ENCODE measurements at places on chromosomes 6 and 20.

- no peak for DNase-seq
Measured at GRCh38 chr6:101085327-101085726, 204.2 kb upstream of the ASCC3 start.

DNA sequence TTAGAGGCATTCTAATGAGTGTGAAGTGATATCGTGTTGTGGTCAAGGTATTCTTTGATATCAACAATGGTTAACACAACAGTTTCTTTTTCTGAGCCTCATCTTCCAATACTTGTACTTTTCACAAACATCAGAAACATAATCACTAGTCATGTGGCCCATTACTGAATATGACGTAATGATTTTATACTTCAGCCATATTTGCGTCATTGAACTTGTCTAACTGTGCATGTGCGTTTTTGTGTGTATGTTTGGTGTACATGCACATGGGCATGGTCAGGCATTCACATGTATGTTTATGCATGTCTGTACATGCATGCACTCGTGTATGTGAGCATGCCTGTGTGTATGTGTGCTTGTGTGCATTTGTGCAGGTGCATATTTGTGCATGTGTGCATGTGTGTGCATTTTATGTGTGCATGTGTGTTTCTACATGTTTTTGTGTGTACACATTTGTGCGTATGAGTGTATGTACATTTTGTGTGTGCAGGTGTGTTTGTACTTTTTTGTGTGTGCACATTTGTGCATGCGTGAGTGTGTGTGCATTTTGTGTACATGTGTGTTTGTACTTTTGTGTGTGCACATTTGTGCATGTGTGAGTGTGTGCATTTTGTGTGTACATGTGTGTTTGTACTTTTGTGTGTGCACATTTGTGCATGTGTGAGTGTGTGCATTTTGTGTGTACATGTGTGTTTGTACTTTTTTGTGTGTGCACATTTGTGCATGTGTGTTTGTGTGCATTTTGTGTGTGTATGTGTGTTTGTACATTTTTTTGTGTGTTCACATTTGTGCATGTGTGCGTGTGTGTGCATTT lies 29.4 kb downstream of the PRR18 start:
- no peak for DNase-seq

- DNase-seq: no peak
Measured at GRCh38 chr6:9522101-9522500, 892.8 kb downstream of the TFAP2A start.

- no peak for DNase-seq
Measured at GRCh38 chr6:159753081-159753872, 8.6 kb upstream of the ACAT2 start.

DNA sequence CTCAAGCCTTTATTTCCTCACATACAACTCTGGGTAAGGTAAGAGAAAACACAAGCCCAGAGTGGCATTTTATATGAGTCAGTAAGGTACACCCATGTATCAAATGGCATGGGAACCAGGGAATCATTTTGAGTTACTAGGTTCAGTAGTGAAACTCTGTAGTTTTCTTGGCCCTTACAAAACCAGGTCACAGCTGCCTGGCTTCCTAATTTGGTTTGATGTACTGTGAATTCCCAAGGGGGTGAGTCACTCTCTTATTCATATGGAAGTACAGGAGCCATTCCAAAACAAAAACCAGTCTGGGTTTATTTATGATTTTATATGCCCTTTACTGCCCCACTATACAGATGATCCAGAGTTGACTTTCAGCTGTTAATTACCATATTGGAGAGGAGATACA lies 70.7 kb downstream of the PDE7B start:
- peak; percentile 83 for DNase-seq

DNA sequence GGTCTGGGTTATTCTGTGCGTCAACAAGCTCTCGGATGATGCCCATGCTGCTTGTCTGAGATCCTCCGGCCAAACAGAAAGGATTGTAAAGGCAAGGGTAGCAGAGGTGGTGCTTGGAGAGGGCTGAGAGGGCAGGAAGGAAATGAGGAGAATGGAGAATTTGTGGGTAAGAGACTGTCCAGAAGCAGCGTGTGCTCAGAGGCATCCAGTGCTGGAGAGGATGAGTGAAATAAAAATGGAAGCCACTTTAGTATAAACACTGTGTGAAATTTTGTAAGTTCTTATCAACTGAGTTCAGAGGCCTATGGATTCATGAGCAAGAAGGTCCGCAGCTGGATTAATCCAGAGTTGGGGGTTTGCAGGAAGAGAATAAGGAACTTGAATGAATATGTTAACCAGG lies 59.5 kb downstream of the ADGRG6 start:
- no peak for DNase-seq

GRCh38 chr6:159951772-159952171 lies 17.1 kb upstream of the IGF2R start:
- DNase-seq: no peak

GRCh38 chr20:54115172-54115854 lies 44.9 kb upstream of the BCAS1 start:
- DNase-seq: no peak

GRCh38 chr20:13755809-13756208 lies 28.9 kb downstream of the ESF1 start:
- no peak for DNase-seq

DNA sequence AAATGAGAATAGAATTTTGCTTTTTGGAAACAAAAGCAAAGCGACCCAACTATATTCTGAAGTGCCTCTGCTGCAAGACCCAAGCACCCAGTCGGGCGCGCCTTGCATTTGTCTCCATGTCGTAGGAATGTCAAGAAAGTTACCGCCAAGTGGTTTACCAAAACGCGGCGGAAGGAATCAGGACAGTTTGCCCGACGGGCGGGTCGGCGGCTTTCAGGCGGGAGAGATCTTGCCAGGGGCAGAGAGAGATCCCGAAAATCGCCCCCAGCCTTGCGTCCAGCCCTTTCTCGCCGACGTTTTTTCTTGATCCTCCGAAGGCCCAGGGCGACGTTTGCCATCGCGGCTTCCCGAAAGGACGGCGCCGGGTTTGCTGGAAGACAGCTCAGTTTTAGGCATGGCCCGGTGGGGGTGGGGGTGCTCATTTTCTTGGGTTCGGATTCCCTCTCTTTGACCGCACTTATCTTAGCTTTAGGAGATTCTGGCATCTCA lies 4.0 kb upstream of the LIN28B start:
- DNase-seq: no peak

DNA sequence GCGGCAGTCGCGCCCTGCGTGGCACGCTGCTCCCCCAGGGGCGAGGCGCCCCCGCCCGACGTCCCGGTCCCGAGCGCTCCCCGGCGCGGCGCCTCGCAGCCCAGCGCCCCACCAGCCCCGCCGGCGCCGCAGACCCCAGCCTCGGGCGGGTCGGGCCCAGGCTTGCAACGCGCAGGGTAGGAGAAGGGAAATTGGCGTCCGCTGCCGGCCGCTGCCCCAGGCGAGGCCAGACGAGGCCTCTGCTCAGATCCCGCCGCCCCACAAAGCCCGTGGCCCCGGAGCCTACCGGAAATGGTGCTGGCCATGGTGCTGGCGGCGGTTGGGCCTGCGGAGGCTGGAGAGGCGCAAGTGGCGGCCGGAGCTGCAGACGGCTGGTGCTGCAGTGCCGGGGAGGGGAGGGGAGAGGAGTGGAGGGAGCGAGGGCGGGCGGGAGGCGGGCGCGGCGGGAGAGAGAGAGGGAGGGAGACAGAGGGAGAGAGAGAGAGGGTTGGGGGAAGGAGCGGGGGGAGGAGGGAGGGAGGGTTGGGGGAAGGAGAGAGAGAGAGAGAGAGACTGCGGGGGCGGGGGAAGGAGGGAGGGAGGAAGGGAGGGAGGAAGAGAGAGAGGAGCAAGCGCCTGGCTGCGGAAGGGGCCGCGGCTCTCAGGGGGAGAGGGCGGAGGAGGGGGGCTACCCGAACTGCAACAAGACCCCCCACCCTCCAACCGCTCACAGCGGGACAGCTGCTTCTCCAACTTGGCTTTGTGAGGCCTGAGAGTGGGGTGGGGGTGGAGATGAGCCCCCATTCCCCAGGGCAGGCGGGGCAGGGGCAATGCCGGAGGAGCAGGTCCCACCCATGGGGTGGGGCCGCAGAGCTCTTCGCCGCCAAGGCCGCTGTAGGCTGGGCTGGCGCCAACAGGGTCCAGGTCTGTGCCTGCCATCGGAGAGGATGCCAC lies at the start of gene STMN3:
Gene STMN3, minus strand, starts transcription at position 384 of the 933 bp plus-strand sequence. Its CDS starts 79 bp downstream, at position 305.
- peak; percentile 92 for DNase-seq

GRCh38 chr6:57137350-57137749 lies 34.8 kb upstream of the BAG2 start:
- DNase-seq: no peak

- DNase-seq: no peak
Measured at GRCh38 chr6:80640176-80640575, 533.7 kb downstream of the BCKDHB start.

- DNase-seq: peak; percentile 70
Measured at GRCh38 chr6:52420668-52421358, 671 bp downstream of the EFHC1 start.

DNA sequence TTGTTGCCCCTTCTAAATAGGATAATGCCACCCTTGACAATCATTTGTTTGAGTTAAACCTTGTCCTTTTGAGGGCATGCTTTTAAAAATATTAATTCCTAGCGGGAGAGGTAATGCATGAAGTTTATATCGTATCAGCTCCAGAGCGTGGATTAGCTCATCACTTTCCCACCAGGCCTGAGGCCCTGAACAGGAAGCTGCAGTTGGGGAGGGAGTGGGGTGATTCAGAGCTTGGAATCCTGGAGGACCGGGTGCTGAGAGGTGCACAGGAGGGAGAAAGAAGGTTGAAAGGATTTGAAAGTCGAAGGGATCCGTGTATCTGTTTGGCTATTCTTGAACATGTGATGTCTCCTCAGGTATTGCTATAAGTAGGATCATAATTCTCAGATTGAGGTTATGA lies 25.0 kb downstream of the ZDHHC14 start:
- DNase-seq: peak; percentile 70

- DNase-seq: no peak
Measured at GRCh38 chr6:16961577-16961976, 140.3 kb upstream of the STMND1 start.

DNA sequence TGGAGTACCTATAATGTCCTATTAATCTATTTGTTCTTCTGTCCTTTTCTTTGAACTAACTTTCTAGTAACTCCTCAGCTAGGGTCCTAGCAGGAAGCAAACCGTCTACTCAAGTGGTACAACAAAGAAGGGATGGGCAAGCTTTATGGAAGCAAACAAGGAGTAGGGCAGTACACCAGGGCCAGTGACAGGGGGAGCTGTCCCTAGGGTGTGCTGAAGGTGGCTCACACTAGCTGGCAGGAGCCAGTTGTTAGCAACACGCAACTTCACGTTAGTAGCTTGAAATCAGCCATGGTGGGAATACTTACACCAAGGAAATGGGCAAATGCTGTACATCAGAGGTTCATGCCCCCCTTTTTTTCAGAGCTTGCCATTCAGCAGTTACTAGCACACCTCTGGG lies 74.0 kb upstream of the EYA2 start:
- no peak for DNase-seq

GRCh38 chr6:448296-449056 lies 56.9 kb downstream of the IRF4 start:
- no peak for DNase-seq

DNA sequence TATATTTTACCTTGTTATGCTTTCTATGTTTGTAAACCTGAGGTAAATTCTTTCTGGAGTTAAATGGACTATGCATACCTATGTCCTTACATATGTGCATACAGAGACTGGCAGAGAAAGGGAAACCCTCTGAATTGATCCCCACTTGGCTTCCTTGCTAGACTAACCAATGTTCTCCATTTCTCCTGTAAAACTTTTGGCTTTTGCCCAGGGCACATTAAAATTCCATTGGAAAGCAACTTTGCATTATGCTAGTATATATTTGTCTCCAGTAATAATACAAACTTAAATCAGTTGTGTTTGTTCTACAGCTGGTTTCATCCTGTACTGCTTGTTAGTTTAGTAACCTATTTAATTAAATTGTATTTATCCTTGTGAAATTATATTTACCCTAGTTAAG lies 646.0 kb upstream of the MARCKS start:
- DNase-seq: no peak

GRCh38 chr6:33073431-33073871 lies at the start of gene HLA-DPA1:
Gene HLA-DPA1 (minus strand): TSS chr6:33073649.
- DNase-seq: peak; percentile 15

DNA sequence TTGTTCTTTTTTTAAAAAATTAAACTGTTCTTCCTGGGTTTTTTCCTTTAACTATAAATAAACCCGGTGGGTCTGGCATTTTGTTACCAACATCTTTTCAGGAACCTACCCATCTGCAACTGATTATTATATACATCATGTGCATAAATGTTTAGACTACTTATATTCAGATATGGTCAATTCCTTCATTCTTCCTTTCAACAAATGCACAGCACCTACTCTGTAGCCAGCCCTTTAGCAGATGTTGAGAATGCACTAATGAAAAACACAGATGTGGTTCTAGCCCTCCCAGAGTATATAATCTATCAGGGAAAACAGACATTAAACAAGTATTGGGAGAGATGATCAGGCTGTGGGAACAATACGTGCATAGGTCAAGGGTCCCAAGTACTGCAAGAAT lies 237.1 kb downstream of the UST start:
- no peak for DNase-seq

DNA sequence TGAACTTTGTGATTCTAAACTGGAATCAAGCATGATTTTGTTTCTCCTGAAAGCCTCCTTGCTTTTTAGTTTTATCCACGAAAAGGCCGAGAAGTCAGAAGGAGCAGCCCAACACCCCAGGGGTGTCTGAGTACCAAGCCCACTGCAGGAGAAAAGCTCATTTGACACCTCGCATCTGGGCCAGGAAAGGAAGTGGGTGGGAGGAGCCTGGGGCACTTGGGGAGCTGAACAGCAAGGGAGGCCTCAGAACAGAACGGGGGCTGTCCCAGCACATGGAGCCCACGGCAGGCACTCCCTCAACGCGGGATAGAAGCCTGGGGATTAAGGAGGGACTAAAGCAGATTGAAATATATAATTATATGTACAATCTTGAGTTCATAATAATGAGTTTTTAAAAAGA lies 6.6 kb downstream of the KIF25 start:
- no peak for DNase-seq

GRCh38 chr20:23086056-23086566 lies at the start of gene CD93:
Gene CD93 (minus strand): TSS chr20:23086324. CDS start chr20:23086192, 132 bp downstream.
- no peak for DNase-seq

DNA sequence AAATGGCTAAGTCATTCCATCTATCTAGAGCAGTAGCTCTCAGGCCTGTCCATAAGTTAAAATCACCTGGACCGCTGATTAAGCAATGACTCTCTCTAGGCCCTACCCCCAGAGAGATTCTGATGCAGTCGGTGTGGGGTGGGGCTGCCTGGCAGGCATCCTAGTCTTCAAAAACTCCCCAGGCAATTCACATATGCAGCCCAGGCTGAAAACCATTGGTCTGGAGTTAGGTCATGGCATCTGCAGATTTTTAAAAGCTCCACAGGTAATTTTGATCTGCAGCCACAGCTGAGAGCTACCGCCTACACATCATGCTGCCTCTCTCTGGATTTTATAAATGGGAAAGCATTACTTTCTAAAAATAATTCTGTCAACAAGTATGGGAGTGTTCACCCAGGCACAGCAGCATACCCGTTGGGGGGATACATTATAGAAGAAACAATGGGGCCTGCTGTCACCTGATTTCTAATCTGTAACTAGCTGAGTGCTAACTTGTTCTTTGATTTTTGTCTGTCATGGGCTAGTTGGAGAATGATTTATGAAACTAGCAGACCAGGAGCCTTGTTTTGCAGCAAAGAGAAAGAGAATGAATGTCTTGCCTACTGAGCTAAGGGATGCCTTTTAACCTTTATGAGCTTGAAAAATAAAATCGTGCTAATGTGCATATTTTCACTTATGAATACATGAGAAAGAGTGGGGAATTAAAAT lies 44.1 kb upstream of the ATXN1 start:
- no peak for DNase-seq
